ENCODE measurements at places on chromosomes 1 and 21.

- DNase-seq, result peak; percentile 60
Observed at GRCh38 chr1:151511636-151512215, 539 bp downstream of the CGN start.

- no peak for DNase-seq
Observed at GRCh38 chr1:97505816-97506215, 415.0 kb downstream of the DPYD start.

GRCh38 chr1:201147396-201148015 is 6.8 kb downstream of the TMEM9 start:
- no peak for DNase-seq

- DNase-seq, result no peak
Observed at GRCh38 chr1:53582211-53583020, 123.2 kb downstream of the DMRTB1 start.

DNA sequence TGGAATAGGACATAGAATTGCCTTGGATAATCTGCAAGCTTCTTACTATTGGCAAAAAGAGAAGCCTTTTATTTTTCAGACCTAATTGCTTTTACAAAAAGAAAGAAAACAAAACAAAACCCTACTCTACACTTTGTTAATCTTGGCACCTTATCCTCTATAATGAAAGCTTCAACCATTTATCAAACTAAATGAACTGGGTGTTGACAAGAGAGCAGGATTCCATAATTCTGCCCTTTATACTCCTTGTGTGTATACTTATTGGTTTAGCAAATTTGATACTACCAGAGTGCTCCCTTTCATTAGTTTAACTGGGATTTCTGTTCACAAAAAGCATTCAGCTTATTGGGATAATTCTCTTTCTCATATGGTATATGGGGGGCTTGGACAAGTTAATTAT is 3.0 kb upstream of the TMCC2 start:
- DNase-seq, result no peak

GRCh38 chr1:47423872-47424271 is 7.8 kb downstream of the FOXE3 start:
- DNase-seq, result no peak

GRCh38 chr1:72419229-72419628 is 136.9 kb upstream of the NEGR1 start:
- DNase-seq, result no peak

DNA sequence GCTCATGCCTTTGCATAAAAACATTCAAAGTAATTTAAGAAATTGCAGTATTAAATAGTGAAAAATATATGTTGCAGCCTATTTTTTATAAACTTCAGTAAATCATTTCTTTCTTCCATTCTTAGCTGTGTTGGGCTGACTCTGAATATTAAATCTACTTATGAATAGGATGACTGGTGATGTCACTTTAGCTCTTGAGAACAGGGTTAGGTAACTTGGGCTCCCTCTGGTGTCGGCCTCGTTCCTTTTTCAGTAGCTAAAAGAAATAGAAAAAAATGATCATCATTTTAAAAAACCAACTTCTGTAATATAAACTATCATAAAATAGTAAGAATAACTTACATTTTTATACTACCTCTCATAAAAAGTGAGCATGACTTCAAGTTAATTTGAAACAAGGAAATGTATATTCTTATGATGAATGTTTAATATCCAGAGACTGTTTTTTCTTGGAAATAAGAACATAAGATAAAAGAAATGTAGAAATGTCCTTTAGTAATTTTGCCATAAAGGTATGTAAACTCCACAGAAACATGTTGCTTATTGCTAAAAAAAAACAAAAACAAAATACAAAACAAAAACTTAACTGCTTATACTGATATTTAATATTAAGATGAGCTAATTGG is 26.8 kb upstream of the NCAM2 start:
- DNase-seq, result no peak

DNA sequence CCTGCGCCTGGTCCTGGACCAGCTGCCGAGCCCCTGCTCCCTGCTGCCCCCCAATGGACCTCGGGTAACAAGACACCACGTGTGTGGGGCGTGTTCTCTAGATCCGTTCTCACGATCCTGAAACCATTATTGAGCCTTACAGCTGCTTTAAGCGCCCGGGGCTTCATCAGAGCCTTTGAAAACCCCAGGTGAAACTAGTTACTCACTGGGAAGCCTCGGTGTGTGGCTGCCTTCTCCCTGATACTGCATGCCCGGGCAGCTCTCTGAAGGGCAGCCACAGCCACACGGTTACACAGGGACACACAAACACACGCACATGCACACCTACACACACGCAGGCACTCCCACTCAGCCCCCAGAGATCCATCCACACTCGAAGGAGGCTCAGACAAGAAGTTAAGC is 5.3 kb downstream of the HES2 start:
- DNase-seq, result no peak

- DNase-seq, result no peak
Observed at GRCh38 chr1:27117733-27118439, 37.0 kb downstream of the SLC9A1 start.

- peak; percentile 57 for DNase-seq
Observed at GRCh38 chr1:61741711-61742619, at the start of gene PATJ. Gene PATJ, plus strand, starts transcription at chr1:61742480. Its CDS starts 20,413 bp downstream, at chr1:61762893.

GRCh38 chr1:225354906-225355305 is 72.9 kb downstream of the LBR start:
- no peak for DNase-seq

- DNase-seq, result no peak
Observed at GRCh38 chr1:160375788-160376524, 9.1 kb downstream of the NHLH1 start.

- DNase-seq, result peak; percentile 52
Observed at GRCh38 chr1:165444897-165445370, at the start of gene RXRG. Gene RXRG, minus strand, starts transcription at chr1:165445126. Its CDS starts 233 bp downstream, at chr1:165444893.

DNA sequence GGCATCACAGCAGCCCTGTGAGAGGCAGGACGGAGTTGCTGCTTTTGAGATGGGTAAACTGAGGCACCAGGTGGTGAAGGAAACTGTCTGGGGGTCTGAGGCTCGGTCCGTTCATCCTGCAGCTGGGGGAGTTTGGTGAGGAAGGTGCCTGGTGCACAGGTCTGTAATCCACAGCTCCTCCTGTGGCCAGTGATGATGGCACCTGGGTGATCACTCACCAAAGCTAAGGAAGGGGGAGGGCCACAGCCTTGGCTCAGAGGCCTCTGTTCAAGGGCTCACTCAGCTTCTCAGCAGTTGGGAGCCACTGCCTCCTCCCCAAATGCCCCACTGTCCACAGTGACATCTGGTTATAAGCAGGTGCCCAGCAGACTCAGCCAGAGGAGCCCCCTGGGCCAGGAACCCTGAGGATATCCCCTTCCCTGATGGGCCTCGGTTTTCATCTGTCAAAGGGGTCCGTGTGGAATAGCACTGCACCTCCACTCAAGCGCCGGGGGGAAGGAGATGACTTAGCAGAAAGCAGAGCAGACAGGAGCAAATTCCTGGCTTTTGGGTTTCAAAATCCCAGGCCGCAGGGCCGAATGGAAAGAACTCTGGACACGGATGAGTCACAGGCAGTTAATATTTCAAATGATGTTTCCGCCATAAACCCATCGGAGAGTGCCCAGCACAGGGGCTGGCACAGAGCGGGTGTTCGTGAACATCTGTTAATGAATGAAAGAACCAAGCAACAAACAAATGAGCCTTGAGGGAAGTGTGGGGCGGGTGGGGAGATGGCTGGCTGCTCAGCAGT is 82.8 kb downstream of the DMRTB1 start:
- DNase-seq, result peak; percentile 6

- DNase-seq, result no peak
Observed at GRCh38 chr1:54325284-54325683, 80.9 kb downstream of the SSBP3 start.

DNA sequence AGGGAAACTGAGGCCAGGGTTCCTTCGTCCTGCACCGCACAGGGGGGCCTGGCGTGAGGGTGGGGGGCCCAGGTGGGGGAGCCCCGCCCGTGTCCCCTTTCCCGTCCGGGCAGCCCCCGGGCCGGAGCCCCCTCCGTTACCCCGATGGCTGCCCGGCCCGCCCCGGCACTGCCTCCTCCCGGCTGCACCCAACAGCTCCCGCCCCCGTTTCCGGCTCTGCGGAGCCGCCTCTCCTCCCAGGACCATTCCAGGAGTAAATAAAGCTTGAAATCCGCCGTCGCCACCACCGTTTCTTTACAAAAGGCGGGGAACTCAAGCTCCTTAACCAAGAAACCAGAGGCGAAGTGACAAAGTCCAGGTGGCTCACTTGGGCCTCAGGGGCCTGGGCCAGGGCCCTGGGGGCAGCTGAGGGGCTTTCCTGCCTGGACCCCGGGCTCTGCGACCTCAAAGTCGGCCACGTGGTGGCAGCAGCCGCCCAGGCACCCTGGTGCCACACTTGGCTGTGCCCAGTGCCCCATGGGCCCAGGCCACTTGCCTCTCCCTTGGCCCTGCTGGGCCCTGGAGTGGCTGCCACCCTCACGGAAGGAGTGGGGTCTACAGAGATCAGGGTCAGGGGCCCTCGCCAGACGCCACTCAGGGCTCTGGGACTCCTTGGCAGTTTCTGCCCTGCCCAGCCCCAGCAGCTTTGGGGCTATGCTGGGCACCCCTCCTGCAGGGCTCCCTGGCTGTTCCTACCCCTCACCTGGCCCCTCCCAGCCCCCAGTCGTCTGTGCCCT is 514 bp upstream of the FAAP20 start:
- DNase-seq, result peak; percentile 94

DNA sequence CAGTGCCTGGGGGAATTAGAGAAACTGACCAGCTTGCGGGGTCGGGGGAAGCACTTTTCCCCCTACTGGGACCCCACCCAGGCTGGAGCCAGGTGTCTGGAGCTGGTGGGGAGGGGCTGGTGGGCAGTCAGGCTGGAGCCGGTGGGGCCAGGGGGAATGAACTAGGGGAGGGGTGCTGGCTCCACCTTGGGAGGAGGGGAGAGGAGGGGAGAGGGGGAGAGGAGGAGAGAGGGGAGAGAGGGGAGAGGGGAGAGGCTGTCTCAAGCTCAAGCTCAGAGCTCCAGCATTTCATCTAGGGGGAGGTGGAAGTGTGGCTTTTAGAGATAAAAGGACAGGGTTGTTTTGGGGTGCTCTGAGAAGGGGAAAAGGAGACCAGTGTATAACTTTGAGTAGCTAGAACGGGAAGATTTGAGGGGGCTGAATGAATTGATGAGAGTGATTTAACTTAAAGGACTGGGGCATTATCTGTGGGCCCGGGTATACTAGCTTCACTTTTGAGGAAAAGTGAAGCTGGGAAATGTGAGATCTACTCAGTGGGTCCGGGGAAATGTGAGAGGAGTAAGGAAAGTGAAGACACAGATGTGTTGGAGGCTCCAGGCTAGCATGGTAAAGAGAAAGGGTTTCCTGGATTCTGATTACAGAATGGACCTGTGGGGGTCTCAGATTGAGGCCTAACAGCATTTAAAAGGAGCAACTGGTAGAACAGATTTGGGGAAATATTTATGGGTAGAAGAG is 2.8 kb downstream of the EFNA1 start:
- DNase-seq, result no peak

DNA sequence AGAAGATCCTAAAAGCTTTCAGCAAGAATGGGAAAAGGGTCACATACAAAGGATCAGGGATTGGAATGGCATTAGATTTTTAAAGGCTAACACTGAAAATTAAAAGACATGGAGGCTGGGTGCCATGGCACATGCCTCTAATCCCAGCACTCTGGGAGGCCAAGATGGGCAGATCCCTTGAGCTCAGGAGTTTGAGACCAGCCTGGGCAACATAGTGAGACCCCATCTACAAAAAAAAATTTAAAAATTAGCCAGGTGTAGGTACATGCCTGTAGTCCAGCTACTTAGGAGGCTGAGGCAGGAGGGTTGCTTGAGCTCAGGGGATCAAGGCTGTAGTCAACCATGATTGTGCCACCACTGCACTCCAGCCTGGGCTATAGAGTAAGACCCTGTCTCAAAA is 12.4 kb downstream of the LURAP1 start:
- no peak for DNase-seq

DNA sequence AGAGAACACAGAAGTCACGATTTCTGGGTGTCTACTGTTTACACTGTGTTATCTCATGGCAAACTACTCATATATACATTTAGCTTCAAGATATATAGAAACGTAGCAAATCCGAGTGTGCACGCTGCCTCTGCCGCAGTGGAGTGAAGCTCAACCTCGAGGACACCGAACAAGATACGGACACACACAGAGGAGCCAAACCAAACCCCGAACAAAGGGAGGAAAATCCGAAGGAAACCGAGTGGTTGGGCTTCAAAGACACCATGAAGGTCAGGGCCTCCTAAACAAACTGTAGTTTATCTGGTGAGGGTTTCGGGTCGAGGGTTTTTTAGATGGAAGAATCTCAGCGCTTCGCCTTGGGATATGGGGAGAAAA is 34.5 kb downstream of the SLC45A1 start:
- no peak for DNase-seq

- DNase-seq, result no peak
Observed at GRCh38 chr1:68229650-68230483, 2.5 kb downstream of the WLS start.

GRCh38 chr1:202844259-202844658 is 33.5 kb downstream of the PCAT6 start:
- no peak for DNase-seq

- no peak for DNase-seq
Observed at GRCh38 chr1:15207031-15207828, 39.8 kb upstream of the FHAD1 start.

DNA sequence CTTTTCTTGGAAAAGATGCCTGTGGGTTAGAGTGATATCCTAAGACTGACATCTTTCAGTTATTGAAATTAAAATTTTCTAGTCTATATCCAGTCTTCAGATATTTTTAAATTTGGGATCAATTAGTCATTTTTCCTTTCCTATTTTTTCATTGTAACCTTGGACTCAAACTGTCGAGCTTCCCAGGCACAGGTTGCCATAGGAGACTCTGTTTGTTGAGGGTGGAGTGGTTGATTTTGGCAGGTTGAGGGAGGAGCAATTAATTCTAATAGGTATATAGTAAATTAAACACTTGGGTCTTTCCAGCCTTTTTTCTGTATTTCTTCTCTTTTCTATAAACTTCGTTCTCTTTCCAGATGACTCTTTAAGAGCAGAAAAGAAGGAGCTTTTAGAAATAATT is 326.8 kb downstream of the ASTN1 start:
- no peak for DNase-seq

DNA sequence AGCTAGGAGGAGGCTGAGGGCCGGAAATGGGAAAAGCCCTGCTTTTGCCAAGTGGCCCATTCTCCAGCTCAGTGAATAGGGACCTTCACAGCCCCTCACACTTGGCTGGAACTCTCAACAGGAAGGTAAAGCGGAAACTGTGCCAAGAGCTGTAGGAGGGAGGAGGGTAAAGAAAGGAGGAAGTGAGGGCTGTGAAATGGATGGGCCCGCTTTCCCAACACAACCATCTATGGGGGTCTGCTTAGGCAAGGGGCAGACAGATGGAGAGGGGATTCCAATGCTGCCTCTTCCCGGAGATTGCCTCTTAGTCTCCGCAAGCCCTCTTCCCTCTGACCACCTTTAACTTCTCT is 5.2 kb downstream of the INKA2 start:
- DNase-seq, result no peak

DNA sequence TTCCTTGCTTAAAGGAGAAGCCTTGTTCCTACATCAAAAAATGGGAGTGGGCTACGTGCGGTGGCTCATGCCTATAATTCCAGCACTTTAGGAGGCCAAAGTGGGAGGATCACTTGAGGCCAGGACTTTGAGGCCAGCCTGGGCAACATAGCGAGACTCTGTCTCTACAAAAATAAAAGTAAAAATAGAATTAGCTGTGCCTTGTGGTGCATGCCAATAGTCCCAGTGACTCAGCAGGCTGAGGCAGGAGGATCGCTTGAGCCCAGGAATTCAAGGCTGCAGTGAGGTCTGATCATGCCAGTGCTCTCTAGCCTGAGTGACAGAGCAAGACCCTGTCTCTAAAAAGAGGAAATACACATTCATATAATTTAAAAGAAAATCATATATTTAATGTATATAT is 127.1 kb downstream of the C1orf21 start:
- peak; percentile 33 for DNase-seq

- DNase-seq, result no peak
Observed at GRCh38 chr1:184113251-184113650, 61.7 kb downstream of the TSEN15 start.

GRCh38 chr1:192627901-192628300 is 8.0 kb upstream of the RGS13 start:
- DNase-seq, result no peak

All from heart left ventricle (tissue), 16 donors.